ENCODE measurements at places on chromosomes 13 and 19.
A peak's percentile ranks its signal among the peaks of the same experiment; 100 is the strongest.

DNA sequence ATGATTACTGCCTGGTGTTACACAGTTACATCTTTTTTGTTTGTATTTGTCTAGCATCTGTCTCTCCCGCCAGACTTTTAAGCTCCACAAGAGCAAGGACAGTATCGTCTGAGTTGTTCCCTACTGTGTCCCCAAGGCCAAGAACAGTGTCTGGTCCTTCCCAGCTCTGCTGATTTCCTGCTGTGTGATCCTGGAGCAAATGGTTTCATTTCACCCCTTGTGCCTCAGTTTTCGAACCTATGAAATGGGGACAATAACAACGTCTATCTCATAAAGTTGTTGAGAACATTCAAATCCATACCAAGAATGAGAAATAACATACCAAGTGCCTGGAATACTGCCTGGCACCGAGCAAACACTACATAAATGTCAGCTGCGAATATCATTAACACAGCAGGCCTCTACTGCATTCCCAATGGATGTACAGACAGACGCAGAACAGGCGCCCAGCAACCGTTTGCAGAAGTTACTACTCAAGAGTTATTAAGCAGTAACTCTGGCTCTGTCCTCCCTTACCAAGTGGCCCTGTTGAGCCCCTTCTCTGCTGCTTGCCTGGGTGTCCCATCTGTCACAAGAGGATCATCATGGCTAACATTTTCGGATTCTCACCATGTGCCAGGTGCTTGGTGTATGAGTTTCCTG lies 11.4 kb downstream of the XRCC1 start:
- DNase-seq: no peak

DNA sequence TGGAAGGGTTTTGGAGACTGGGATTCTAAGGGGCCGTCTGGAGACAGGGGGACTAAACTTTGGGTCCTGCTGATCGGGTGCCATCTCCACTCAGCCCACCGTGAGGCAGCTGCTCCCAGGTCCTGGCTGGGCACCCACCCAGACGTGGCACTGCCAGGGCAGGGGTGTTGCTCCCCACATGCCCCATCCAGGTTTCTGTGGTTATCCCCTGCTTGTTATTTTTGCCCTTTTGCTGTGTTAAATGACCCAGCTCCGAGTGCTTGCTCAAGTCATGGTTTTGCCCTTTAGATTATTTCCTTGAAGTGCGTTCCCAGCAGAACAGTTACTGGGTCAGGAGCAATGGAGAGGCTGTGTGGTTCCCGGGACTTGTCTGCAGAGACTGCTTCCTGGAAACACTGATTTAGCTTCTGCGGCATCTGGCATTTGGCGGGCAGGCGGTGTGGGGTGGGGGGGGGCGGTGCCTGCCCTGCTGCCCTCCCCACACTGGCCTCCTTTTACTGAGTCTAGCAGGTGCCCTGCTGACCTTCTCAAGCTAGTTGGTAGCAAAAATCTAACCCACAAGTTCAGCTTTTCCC lies 1.9 kb downstream of the RAB11B start:
- no peak for DNase-seq

DNA sequence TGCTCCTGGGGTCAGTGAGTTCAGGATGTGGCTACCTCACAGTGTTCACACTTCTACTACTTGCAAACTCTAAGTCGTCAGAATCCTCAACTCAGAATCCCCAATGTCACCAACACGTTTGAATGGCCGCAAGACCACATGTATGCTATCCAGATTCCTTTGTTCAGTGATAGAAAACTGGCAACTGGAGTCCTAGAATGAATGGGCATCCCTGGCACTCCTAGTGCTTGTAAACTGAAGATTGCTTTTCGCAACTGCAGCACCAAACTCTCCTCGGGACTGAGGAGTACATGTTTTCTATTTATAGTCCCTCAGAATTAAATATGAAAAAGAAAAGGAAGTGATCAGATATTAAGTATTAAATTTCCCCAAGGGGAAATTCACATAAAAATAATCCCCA lies 4.9 kb downstream of the SMAD9 start:
- DNase-seq: no peak

DNA sequence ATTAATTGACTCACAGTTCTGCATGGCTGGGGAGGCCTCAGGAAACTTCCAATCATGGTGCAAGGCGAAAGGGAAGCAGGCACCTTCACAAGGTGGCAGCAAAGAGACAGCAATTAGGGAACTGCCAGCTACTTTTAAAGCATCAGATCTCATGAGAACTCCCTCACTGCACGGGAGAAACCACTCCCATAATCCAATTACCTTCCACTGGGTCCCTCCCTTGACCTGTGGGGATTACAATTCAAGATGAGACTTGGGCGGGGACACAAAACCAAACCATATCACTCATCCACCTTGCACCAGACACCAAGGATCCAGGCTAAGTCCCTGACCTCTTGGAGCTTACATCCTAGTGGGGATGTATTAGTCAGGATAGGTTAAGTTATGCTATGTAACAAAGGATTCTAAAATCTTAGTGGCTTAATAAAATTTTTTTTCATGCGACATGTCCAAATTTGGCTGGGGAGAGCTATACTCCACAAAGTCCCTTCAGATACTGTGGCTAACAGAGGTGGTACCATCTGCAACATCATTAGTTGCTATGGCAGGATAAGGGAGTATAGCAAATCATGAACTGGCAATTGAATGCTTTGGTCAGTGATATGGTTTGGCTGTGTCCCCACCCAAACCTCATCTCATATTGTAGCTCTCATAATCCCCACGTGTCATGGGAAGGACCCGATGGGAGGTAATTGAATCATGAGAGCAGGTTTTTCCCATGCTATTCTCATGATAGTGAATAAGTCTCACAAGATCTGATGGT lies 8.3 kb upstream of the FAM187B start:
- no peak for DNase-seq

- DNase-seq: peak; percentile 78
Observed at GRCh38 chr19:17605761-17606589, 50.5 kb downstream of the COLGALT1 start.

GRCh38 chr19:18634612-18635297 lies 2.1 kb upstream of the KLHL26 start:
- no peak for DNase-seq

DNA sequence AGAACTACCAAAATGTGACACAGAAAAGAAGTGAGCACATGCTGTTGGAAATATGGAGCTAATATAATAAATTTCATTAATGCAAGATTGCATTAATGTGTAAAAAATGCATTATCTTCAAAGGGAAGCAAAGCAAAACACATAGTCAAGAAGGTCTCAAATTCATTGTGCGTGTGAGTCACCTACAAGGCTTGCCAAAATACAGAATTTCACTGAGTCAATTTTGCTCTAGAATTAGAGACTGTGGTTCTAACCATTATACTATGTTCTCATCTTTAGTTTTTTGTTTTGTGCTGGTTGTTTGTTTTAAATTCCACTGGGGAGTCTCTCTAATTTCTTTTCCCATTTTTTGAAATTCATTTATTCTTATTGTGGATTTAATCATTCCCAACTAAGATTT lies 149.8 kb upstream of the SLITRK1 start:
- DNase-seq: no peak

GRCh38 chr13:50446611-50447010 lies 396.9 kb downstream of the DLEU7 start:
- DNase-seq: no peak

GRCh38 chr19:35042056-35042730 lies 672 bp downstream of the HPN start:
- DNase-seq: no peak

DNA sequence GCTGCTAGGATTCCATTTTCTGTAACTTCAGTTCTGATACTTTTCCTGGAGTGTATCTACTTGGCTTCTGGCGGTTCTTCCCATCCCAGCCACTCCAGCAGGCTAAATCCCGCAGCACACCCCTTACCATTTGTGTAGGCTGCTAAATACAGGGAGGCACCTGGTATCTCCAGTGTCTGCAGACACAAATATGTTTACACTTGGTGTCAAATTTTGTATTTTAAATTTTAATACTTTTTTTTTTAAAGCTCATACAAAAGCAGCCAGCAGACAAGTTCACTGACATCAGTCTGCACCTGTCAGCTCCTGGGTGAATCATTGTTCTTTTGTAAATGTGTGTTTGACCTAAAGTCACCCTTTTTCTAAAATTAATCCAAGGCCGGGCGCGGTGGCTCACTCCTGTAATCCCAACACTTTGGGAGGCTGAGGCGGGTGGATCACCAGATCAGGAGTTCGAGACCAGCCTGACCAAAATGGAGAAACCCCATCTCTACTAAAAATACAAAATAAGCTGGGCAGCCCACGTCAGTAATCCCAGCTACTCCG lies 3.4 kb upstream of the ZSCAN4 start:
- DNase-seq: no peak

DNA sequence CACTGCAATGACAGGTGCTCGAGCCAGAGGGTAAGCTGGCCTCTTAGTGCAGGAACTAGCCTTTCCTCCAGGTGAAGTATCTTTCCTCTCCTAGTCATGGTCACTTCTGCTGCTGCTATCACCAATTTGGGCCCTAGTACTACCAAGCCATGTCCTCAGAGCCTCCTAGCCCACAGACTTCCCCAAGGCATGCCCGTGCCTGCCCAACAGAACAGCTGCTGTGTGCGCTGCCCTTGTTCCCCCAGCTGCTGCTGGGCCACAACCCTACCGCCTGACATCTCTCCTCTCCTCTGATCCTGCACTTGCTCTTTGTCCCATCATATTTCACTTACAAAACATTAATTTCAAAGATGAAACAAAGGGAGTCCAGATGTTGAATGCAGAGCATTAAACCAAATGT lies 168.5 kb upstream of the FREM2 start:
- DNase-seq: no peak
